ENCODE measurements at places on chromosomes 16 and 17.
A peak's percentile ranks its signal among the peaks of the same experiment; 100 is the strongest.

GRCh38 chr17:45031231-45032173 is 19.9 kb downstream of the DCAKD start:
- DNase-seq = no peak

DNA sequence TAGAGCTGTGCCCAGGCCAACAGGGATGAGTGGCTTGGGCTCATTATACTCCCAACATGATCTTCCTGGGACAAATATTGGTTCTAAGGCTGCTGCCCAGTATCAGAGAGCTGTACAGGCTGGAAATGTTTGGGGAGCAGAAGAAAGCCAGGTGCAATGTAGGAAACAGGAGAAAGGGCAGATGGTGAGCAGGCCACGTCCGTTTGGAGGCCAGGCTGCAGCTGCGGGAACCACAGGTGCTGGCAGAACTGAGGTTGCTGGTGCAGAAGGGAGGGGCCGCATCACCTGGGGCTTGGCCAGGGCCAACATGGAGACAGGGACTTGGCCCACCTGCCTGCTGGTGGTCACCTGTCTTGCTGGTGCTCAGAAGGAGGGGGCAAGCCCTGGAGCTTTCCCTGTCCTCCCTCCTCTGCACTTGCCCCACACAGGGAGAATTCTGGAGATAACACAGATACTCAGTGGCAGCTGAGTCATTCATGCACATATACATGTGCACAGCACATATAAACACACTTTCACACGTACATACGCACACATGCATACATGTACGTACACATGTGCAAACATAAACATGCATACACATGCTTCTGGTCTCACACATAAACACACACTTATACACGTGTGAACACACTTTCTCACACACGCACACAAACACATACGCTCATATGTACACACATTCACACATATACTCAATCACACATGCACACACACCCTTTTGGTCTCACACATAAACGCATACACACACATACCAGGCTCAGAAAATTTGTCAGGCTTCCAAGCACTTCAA is 67.7 kb downstream of the WSCD1 start:
- no peak for DNase-seq

- no peak for DNase-seq
Observed at GRCh38 chr16:68737730-68738629, 888 bp downstream of the CDH1 start.

- no peak for DNase-seq
Observed at GRCh38 chr17:81393684-81394376, 1.4 kb upstream of the BAHCC1 start.

DNA sequence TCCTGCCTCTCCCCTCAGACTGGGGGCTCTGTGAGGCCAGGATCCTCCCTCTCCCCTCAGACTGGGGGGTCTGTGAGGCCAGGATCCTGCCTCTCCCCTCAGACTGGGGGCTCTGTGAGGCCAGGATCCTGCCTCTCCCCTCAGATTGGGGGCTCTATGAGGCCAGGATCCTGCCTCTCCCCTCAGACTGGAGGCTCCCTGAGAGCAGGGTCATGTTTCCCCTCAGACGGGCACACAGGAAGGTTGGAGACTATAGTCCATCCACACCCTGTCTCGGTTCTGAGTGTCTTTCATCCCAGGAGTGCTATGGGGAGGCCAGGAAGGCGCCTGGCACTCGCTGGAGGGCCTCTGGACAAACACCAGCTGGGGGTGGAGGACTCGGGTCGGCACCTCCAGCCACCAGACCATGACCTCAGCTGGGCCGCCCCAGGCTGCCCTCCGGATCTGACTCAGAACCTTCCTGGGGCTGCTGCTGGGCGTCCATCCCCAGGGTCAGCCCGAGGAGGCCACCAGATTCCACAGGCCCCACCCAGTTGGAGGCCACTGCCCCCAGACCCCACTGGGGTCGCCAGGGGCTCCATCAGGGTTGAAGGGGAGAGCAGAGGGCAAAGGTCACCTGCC is 21.9 kb upstream of the DLX4 start:
- DNase-seq = no peak

DNA sequence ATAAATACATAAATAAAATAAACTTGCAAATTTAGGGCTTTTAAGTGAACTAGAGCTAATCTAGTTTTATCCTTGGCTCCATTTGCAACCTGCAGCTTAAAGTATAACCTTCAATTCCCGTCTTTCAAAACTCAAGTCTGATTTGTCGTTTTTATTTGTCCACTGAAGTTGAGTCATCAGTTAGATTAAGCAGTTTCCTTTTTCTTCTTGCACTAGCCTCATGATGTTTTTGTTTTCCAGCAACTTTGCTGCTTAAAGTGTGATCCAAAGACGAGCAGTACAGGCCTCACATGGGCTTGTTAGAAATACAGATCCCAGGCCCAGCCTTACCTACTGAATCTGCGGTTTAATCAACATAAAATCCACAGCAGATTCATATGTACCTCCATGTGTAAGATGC is 13.8 kb downstream of the ARSG start:
- DNase-seq = no peak

GRCh38 chr17:44867841-44868240 is 20.2 kb downstream of the HIGD1B start:
- no peak for DNase-seq

GRCh38 chr17:38572669-38573365 is 32.9 kb downstream of the SRCIN1 start:
- no peak for DNase-seq

DNA sequence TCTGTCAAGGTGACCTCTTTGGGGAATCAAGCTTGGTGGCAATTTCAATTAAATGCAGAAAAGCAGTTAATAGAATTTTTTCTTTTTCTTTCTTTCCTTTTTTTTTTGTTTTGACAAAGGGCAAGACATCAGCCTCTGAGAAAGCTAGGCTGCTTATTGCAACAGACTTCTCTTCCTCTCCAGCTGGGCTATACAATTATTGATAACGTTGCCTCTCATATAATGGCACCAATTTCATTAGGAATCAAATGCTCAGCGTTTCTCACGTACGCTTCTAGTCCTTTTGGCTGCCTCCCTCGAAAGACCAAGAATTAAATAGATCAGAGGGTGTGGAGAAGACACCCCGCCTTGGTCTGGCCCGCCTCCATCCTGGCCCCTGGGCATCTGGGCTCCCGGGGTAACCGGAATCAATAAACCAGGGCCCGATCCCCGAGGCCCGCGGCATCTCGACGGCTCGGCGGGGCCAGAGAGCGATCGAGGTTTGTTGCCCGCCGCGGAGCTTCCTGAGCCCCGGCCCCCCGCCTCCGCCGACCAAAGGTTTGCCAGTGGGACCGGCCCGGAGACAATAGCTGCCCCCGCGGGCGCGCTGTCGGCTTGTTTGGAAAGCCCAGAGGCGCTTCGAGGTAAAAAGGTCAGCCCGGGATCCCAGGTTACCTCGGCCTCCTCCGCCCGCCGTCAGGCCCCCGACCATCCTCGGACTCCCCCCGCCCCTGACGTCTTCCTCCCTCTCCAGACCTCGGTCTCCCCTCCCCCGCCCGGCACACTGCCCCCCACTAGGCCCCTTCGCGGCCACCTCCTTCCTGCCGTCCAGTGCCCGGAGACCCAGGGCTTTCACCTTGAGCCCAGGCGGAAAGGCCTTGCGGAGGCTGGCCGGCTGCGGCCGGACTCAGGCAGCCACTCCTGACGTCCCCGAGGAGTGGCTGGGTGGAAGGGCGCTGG is 3.9 kb downstream of the HOXB1 start:
- DNase-seq = no peak

- no peak for DNase-seq
Observed at GRCh38 chr17:19650826-19651225, 2.3 kb downstream of the ALDH3A2 start.

DNA sequence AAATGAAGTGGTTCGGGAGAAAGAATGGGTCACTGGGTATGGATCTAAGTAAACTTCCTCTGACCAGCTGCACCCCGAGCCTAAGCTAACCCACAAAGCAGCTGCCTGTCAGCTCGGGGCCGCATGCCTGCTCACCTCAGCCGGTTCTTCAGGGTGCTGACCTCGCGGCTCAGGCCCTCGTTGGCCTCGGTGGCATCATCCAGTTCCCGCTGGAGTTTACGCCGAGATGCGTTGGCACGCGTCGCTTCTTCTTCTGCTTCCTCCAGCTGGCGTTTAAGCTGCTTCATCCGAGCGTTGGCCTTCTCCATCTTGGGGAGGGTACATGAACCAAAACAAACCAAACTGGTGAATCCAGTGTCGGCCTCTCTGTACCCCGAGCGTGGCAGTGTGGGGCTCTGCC is 41.1 kb downstream of the NDEL1 start:
- DNase-seq = no peak

- DNase-seq = no peak
Observed at GRCh38 chr16:61892531-61892930, 143.7 kb downstream of the CDH8 start.

DNA sequence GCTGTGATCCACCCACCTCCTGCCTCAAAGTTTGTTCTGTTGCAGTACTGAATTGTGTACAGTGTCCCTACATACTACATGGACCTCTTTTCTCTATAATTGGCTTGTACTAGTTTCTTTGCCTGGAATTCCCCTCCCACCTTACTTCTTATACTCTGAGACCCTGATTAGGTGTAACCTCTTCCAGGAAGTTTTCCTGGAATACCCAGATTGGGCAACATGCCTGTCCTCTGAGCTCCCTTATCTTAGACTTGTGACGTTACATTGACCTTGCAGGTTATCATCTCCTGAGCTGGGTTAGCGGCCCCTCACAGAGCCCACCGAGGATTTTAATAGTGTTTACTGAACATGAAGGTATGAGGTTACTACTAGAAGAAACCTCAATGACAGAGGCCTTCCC is 237.0 kb downstream of the ZNF423 start:
- no peak for DNase-seq

- DNase-seq = no peak
Observed at GRCh38 chr17:61088556-61088955, 311.1 kb upstream of the TBX2 start.

DNA sequence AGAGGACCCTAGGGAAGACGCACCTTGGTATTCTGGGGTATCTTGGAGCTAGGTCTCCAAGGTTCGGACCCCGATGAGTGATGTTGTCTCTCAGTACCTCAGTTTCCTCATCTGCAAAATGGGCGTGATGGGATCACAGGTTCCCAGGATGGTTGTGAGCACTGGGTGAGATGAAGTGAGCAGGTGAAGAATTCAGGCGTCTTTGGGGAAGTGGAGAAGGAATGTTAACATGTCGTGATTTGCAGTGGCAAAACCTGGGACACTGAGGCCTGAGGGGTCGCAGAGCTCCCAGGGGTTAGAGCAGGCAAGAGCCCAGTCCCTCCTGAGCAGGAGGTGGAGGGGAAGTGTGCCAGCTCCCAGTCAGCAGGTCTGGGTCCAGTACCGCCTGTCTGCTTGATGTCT is 215.1 kb upstream of the GSE1 start:
- no peak for DNase-seq

DNA sequence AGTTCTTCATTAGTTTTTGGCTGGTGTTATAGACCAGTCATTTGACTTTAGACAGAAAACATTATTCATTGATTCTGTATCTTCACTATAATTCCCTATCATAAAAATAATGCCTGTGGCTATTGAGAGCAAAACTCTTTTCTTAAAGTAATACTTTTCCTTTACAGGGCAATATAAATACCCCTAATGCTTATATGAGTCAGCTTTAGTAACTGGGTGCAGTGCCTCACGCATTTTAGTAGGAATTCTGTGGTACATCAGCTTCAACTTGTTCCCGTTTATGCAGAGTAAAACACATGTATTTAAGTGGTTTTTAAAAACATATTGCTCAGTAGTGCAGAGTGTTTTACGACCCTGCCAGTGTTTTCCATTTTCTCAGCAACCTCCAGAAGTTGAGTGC is 68.1 kb downstream of the SEC14L1 start:
- no peak for DNase-seq

GRCh38 chr17:48589831-48590606 is at the start of gene HOXB3:
HOXB3 (minus strand) TSS chr17:48590241; CDS start chr17:48552474, 37,767 bp downstream.
- no peak for DNase-seq

- no peak for DNase-seq
Observed at GRCh38 chr17:65519462-65519861, 42.0 kb downstream of the AXIN2 start.

- DNase-seq = no peak
Observed at GRCh38 chr16:27447301-27447700, 45.3 kb downstream of the IL21R start.

DNA sequence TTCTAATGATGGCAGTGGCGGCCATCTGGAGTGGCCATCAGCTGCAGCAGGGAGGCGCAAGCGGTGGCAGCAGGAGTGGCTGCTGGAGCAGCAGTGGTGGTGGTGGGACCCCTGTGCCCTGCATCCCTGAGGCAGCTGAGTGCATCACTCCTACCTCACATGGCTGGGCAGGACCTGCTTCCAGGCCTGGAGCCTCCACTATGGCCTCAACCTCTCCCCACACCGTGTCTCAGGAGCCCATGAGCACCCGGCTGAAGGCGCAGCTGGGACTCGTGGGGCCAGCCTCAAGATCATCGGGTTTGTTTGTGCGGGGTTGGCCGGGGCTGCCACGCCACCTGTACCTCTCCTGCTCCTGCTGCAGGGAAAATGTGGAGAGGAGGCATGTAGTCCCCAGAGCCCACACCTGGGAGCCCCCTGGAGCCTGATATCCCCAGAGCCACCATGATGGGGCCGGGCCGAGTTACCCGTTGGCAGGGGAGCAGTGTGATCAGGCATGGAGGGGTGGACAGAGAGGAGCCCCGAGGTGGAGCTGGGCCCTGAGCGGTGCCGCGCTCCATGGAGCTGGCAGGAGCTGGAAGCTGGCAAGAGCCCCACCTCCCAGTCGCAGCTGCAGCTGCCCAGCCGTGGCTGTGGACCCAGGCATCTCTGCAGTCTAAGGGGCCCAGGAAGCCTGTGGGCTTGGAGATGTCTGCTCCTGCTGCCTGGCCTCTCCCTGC is 16.7 kb downstream of the RHOT1 start:
- no peak for DNase-seq

DNA sequence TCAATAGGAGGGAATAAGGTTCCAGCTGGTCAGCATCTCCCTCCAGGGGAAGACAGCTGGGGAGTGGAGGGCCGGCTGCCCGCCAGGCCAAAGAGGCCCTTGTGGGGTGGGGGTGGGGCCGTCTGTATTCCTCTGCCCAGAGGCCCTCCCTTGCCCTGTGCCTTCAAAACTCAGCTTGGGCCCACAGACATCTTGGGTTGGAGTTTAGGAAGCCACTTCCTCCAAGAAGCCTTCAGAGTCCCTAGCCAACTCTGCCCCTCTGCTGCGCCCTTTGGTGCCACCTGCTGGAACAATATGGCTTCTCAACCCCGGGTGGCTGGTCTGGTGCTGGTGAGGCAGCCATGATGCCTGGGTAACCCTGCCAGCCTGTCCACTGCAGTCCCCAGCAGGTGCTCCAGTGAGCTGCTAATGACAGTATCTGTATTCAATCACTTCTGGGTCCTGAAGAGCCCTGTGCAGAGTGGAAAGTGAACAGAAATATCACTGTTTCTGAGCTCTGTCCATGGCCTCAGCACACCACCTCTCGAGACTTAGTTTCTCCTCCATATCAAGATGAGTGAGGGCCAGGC is 16.7 kb downstream of the HSD11B2 start:
- DNase-seq = peak; percentile 60

- no peak for DNase-seq
Observed at GRCh38 chr16:7839568-7839967, 506.9 kb downstream of the RBFOX1 start.

GRCh38 chr16:69748694-69749345 is 5.9 kb downstream of the NOB1 start:
- DNase-seq = no peak

GRCh38 chr16:23700093-23700492 is 12.9 kb downstream of the ERN2 start:
- DNase-seq = no peak

GRCh38 chr17:35775039-35775438 is 14.4 kb downstream of the C17orf50 start:
- DNase-seq = no peak
